ENCODE measurements at places on chromosomes 4 and X. TPM values are rescaled to one million over a fixed set of nuclear protein-coding genes. Genes with fewer than 3 reads are reported as not detected.
A peak's percentile ranks its signal among the peaks of the same experiment; 100 is the strongest.

- no peaks in the 10 kb centered on the region for H3K27me3 ChIP-seq
- no peaks in the 10 kb centered on the region for H3K36me3 ChIP-seq
- DNase-seq = peak; percentile 70
- H3K4me3 ChIP-seq = peak within 1 kb of the TSS; percentile 68
- H3K27ac ChIP-seq = peak within 1 kb of the TSS; percentile 83
- H3K4me1 ChIP-seq = peaks cover 17% of the 10 kb centered on the region
Measured at GRCh38 chrX:87517571-87518141, at the start of gene KLHL4. Gene KLHL4 (plus strand): TSS chrX:87517802. CDS start chrX:87517894, 92 bp downstream.

DNA sequence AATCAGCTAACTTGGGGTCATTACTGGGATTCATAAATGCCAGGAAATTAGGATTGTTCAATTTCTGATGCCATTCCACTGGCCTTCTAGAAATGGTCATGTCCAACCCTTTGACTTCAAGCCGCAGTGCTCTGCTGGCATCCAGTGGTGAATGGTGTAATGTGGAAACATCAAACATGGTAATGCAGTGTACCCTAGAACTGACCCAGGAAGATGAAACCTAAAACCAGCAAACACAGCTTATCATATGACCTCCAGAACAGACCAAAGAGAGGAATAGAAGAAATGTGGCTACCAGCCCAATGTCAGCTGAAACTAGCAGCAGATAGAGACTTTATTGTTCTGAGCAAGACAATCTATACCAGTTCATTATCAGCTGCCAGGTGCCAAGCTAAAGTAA, 13.8 kb downstream of the CXCL13 start:
- H3K36me3 ChIP-seq = no peaks in the 10 kb centered on the region
- H3K4me3 ChIP-seq = no peak overlapping the region
- DNase-seq = no peak
- H3K4me1 ChIP-seq = peaks cover 8% of the 10 kb centered on the region
- no peak overlapping the region for H3K27ac ChIP-seq

DNA sequence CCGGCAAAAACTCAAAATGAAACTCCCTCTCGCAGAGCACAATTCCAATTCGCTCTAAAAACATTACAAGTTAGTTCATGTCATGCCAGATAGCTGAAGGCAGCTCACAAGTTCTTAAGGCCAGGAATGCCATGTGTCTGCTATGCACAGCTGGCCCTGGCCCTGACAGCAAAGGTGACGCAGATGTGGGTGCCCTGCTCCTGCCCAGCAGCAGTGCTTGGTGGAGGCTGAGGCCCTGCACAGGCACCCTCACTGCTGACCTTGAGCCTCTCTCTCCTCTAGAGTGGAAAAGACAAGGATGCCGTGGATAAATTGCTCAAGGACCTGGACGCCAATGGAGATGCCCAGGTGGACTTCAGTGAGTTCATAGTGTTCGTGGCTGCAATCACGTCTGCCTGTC, 2.9 kb downstream of the S100P start:
- H3K27me3 ChIP-seq = no peaks in the 10 kb centered on the region
- peak overlapping the region; percentile 96 for H3K27ac ChIP-seq
- 0 out of 2 replicates have a peak overlapping the region, but pooled peaks have one; percentile 40 for H3K4me3 ChIP-seq
- H3K4me1 ChIP-seq = peaks cover 47% of the 10 kb centered on the region
- no peak for DNase-seq
- H3K36me3 ChIP-seq = no peaks in the 10 kb centered on the region

- no peak overlapping the region for H3K4me3 ChIP-seq
- no peak for DNase-seq
- H3K4me1 ChIP-seq = no peaks in the 10 kb centered on the region
- no peaks in the 10 kb centered on the region for H3K36me3 ChIP-seq
- H3K27ac ChIP-seq = no peak overlapping the region
Measured at GRCh38 chr4:127737295-127737694, 7.1 kb downstream of the SLC25A31 start.

GRCh38 chr4:184447664-184448063, 26.7 kb downstream of the IRF2 start:
- H3K27me3 ChIP-seq = no peaks in the 10 kb centered on the region
- no peak for DNase-seq
- H3K36me3 ChIP-seq = no peaks in the 10 kb centered on the region
- H3K27ac ChIP-seq = no peak overlapping the region
- no peak overlapping the region for H3K4me3 ChIP-seq

GRCh38 chrX:9498236-9498635, 33.4 kb downstream of the TBL1X start:
- no peaks in the 10 kb centered on the region for H3K4me1 ChIP-seq
- no peaks in the 10 kb centered on the region for H3K27me3 ChIP-seq
- H3K4me3 ChIP-seq = no peak overlapping the region
- no peak overlapping the region for H3K27ac ChIP-seq

GRCh38 chr4:164512124-164512523, 241.8 kb upstream of the SMIM31 start:
- DNase-seq = no peak
- no peak overlapping the region for H3K4me3 ChIP-seq
- no peaks in the 10 kb centered on the region for H3K27me3 ChIP-seq
- no peak overlapping the region for H3K27ac ChIP-seq
- peaks cover 10% of the 10 kb centered on the region for H3K4me1 ChIP-seq

- H3K27ac ChIP-seq = no peak overlapping the region
- H3K4me3 ChIP-seq = no peak overlapping the region
- H3K36me3 ChIP-seq = no peaks in the 10 kb centered on the region
Measured at GRCh38 chr4:113069212-113069892, 19.9 kb downstream of the ANK2 start.

- peaks cover 6% of the 10 kb centered on the region for H3K4me1 ChIP-seq
- no peaks in the 10 kb centered on the region for H3K27me3 ChIP-seq
- DNase-seq = no peak
- H3K4me3 ChIP-seq = no peak overlapping the region
Measured at GRCh38 chr4:6460876-6461275, 11.5 kb downstream of the PPP2R2C start.

GRCh38 chrX:103783196-103783595, 6.6 kb downstream of the PLP1 start:
- H3K4me1 ChIP-seq = no peaks in the 10 kb centered on the region
- H3K27me3 ChIP-seq = no peaks in the 10 kb centered on the region
- no peak for DNase-seq
- H3K36me3 ChIP-seq = no peaks in the 10 kb centered on the region

DNA sequence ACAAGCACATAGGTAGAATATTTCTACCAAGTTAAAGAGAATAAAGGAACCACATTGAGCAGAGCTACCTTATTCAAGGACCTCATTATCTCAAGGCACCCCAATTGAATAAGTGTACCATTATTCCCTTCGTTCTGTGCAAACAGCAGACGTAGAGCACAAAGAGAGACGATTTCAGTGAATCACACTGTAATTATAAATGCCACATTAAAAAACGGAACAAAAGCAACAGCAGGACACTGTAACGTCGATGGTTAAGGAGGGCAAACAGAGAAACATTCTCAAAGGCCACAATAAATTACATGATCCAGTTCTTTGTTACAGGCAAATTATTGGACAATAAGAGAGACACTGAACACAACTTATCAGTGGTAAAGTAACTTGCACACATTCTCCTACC, 644.1 kb upstream of the TENM3 start:
- no peaks in the 10 kb centered on the region for H3K36me3 ChIP-seq
- H3K4me1 ChIP-seq = no peaks in the 10 kb centered on the region

DNA sequence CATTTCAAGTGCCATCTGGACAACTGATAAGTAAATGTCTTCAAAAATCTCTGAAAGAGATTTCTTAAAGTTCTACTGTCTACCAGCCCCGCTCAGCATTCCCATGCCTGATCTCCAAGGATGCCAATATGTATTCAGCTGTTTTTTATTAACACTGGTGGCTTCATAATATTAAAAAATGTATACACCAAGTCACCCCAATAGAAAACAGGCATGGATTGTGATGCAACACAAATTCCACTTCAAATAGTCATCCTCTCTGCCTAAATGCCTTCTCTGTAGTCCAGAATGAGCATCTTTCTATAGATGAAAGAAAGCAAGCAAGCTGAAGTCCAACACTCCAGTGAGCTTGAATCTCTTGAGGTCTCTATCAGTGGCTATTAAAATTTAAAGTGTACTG, 152.2 kb upstream of the PPARGC1A start:
- no peak overlapping the region for H3K4me3 ChIP-seq
- no peaks in the 10 kb centered on the region for H3K36me3 ChIP-seq
- no peaks in the 10 kb centered on the region for H3K4me1 ChIP-seq
- no peak overlapping the region for H3K27ac ChIP-seq

DNA sequence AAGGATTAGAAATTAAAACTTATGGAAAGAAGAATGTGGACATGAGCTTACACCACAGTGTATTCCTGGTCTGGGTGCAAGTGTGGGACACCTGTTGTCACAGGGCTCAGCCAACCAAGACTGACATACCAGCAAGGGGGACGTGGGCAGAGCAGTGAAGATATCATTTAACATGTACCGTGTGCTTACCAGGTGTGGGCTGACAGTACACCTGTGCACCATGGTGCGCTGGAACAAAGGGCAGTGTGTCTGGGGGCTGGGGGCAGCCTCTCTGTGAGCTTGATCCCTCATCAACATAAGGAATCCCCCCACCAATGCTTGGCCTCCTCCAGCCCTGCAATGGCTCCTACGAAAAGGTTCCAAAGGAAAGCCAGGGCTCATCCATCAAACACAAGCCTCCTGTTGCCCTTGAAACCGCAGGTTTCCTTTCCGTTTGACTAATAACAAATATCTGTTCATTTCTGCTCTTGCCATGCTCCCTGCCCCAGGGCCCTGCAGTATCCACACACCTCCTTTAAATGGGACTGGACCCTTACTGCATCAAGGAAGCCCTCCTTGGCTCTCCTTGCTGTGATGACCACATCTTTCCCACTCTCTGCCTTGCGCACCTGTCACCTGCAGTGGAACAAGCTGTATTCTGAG, 16.7 kb downstream of the EVC2 start:
- H3K27me3 ChIP-seq = no peaks in the 10 kb centered on the region
- no peak overlapping the region for H3K4me3 ChIP-seq
- no peak overlapping the region for H3K27ac ChIP-seq
- no peaks in the 10 kb centered on the region for H3K4me1 ChIP-seq
- H3K36me3 ChIP-seq = no peaks in the 10 kb centered on the region

GRCh38 chr4:115360431-115360830, 247.0 kb upstream of the NDST4 start:
- H3K36me3 ChIP-seq = no peaks in the 10 kb centered on the region
- no peaks in the 10 kb centered on the region for H3K27me3 ChIP-seq
- H3K27ac ChIP-seq = no peak overlapping the region
- H3K4me3 ChIP-seq = no peak overlapping the region
- H3K4me1 ChIP-seq = no peaks in the 10 kb centered on the region

SOX3 gene
- total RNA-seq = not detected

SPANXN3 gene
- total RNA-seq = not detected
